Suppressor macrophage treated with lipopolysaccharide for 1 hour (primary cell): ENCODE measurements at places on chromosomes 7 and 10.

GRCh38 chr7:6106140-6106904 lies 75.1 kb downstream of the ANKRD61 start:
- DNase-seq = peak; percentile 61

- DNase-seq = no peak
Measured at GRCh38 chr7:159068488-159068811, 76.2 kb downstream of the VIPR2 start.

GRCh38 chr10:48557511-48558123 lies 47.3 kb downstream of the ARHGAP22 start:
- no peak for DNase-seq

DNA sequence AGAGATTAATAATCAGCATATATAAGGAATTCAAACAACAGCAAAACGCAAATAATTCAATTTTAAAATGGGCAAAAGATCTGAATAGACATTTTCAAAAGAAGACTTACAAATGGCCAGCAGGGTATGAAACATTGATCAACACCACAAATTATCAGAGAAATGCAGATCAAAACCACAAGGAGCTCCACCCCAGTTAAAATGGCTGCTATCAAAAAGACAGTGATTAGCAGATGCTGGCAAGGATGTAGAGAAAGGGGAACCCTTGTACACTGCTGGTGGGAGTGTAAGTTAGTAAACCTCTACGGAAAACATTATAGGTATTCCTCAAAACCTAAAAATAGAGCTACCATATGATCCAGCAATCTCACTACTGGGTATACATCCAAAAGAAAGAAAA lies 128.0 kb upstream of the CACUL1 start:
- no peak for DNase-seq

GRCh38 chr10:122849090-122849489 lies 3.4 kb upstream of the CUZD1 start:
- DNase-seq = no peak

- peak; percentile 88 for DNase-seq
Measured at GRCh38 chr7:106824458-106824857, 40.6 kb upstream of the PIK3CG start.
